ENCODE measurements at places on chromosomes 7 and 10. TPM values are rescaled to one million over a fixed set of nuclear protein-coding genes. Genes with fewer than 3 reads are reported as not detected.
A peak's percentile ranks its signal among the peaks of the same experiment; 100 is the strongest.

- H3K27me3 ChIP-seq: no peaks in the 10 kb centered on the region
- H3K36me3 ChIP-seq: no peaks in the 10 kb centered on the region
- H3K4me1 ChIP-seq: no peaks in the 10 kb centered on the region
- H3K4me3 ChIP-seq: no peak overlapping the region
- H3K27ac ChIP-seq: no peak overlapping the region
- no peak for DNase-seq
These were observed 26.9 kb downstream of the NUP205 start for GRCh38 chr7:135584362-135585353.

GRCh38 chr10:78231939-78232338 lies 198.3 kb downstream of the RPS24 start:
- H3K27me3 ChIP-seq: no peaks in the 10 kb centered on the region
- no peaks in the 10 kb centered on the region for H3K4me1 ChIP-seq
- H3K36me3 ChIP-seq: no peaks in the 10 kb centered on the region

DNA sequence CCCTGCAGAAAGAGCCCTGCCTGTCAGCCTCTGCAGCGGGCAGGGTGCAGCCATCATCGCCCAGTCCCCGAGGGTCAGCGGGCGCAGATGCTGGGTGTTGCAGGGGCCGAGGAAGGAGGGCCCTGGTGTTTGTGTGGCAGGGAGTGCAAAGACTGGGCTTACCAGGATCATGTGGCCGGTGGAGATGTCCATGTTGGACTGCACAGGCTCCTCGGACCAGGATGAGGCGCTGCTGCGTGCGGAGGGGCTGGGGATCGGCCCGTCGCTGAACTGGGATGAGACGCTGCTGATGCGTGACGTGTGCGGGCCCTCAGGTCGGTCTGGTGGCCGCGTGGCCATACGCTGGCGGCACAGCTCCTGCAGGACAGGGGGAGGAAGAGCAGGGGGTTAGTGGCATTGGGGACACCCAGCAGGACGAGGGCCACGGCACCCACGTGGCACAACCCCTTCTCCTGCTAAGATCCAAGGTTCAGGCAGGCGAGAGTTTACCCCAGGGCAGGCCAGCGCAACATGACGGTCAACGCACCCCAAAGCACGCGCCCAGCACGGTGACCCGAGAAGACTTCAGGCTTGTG lies 319.5 kb downstream of the DNAJB6 start:
- no peaks in the 10 kb centered on the region for H3K27me3 ChIP-seq
- H3K27ac ChIP-seq: no peak overlapping the region
- no peaks in the 10 kb centered on the region for H3K36me3 ChIP-seq
- no peak overlapping the region for H3K4me3 ChIP-seq
- DNase-seq: no peak
- no peaks in the 10 kb centered on the region for H3K4me1 ChIP-seq

GRCh38 chr7:148050492-148051158 lies 539.9 kb upstream of the C7orf33 start:
- no peaks in the 10 kb centered on the region for H3K4me1 ChIP-seq
- H3K4me3 ChIP-seq: no peak overlapping the region
- H3K27ac ChIP-seq: no peak overlapping the region
- H3K36me3 ChIP-seq: no peaks in the 10 kb centered on the region

- H3K4me1 ChIP-seq: no peaks in the 10 kb centered on the region
- no peaks in the 10 kb centered on the region for H3K36me3 ChIP-seq
- H3K27me3 ChIP-seq: no peaks in the 10 kb centered on the region
- no peak for DNase-seq
These were observed 321.2 kb downstream of the ZNF479 start for GRCh38 chr7:56811081-56811480.

DNA sequence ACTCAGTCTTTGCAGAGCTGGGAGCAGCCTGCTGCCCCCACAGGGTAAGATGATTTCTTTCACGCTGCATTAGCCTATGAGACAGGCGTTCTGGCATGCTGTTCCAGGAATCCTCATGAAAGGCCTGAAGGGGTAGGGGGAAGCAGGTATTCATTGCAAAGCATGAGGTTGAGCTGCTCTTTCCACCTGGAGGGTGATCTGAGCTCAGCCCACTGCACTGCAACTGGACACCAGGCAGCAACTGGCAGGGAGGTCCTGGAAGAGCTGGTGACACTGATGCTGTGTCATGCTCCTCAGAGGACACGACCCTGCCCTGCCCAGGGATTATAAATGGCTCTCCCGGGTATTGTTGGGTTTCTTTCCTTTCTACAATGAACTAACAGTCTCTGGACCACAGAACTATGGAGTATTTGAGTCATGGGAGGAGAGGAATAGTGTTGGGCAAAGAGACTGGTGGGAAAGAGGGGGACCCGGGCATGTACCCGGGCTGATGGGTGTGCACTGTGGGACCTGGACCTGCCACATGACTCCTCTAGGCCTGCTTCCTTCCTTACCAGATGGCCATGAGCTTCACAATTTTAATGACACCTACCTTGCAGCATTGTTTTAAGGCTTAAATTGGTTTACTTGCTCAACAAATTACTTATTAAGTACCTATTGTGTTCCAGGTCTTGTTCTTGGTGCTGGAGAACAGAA lies 24.3 kb downstream of the SLC25A28 start:
- H3K4me1 ChIP-seq: no peaks in the 10 kb centered on the region
- no peaks in the 10 kb centered on the region for H3K27me3 ChIP-seq
- DNase-seq: no peak
- H3K36me3 ChIP-seq: no peaks in the 10 kb centered on the region
- H3K27ac ChIP-seq: no peak overlapping the region

GRCh38 chr10:126729314-126729870 lies 58.9 kb upstream of the C10orf90 start:
- no peaks in the 10 kb centered on the region for H3K4me1 ChIP-seq
- DNase-seq: no peak
- no peaks in the 10 kb centered on the region for H3K27me3 ChIP-seq
- H3K36me3 ChIP-seq: no peaks in the 10 kb centered on the region

- DNase-seq: peak; percentile 27
- H3K27ac ChIP-seq: peak within 1 kb of the TSS; percentile 98
- H3K4me3 ChIP-seq: peak within 1 kb of the TSS; percentile 84
These were observed at the start of gene FBXW4 for GRCh38 chr10:101694674-101695403. Gene FBXW4 (minus strand): TSS chr10:101695170. CDS start chr10:101695105, 65 bp downstream.

GRCh38 chr7:145212050-145212449 lies 376.2 kb upstream of the TPK1 start:
- no peaks in the 10 kb centered on the region for H3K27me3 ChIP-seq
- DNase-seq: no peak
- no peaks in the 10 kb centered on the region for H3K36me3 ChIP-seq
- H3K27ac ChIP-seq: no peak overlapping the region
- no peaks in the 10 kb centered on the region for H3K4me1 ChIP-seq

- H3K4me1 ChIP-seq: no peaks in the 10 kb centered on the region
- no peak for DNase-seq
- no peaks in the 10 kb centered on the region for H3K27me3 ChIP-seq
- H3K36me3 ChIP-seq: no peaks in the 10 kb centered on the region
- no peak overlapping the region for H3K4me3 ChIP-seq
- no peak overlapping the region for H3K27ac ChIP-seq
These were observed 254.3 kb downstream of the ELFN1 start for GRCh38 chr7:1924258-1924817.

The UCN3 gene
- not detected for total RNA-seq

The LRMDA gene
- total RNA-seq: 15.7 TPM

GRCh38 chr10:76918106-76918505 lies 719.5 kb downstream of the KCNMA1 start:
- H3K4me1 ChIP-seq: no peaks in the 10 kb centered on the region
- no peak overlapping the region for H3K4me3 ChIP-seq
- no peak overlapping the region for H3K27ac ChIP-seq
- H3K27me3 ChIP-seq: no peaks in the 10 kb centered on the region

DNA sequence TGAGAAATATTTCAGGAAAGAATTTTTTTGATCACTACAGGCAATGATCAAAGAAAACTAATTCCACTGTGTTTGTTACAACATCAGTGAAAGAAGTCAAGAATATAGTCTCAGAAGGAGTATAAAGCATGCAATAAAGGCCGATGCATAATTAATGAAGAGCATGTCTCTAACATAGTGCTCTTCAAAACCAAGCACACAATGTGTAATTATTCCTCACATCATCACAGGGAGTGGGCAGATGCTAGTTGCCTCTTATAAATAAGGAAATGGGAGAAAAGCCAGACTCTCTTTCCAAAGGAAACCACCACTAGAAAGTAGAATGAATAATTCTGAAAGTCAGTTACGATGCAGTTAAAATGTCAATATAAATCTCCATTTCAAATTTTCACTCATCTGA lies 220.1 kb downstream of the TEX36 start:
- H3K27me3 ChIP-seq: no peaks in the 10 kb centered on the region
- no peak overlapping the region for H3K27ac ChIP-seq
- H3K4me3 ChIP-seq: no peak overlapping the region
- no peaks in the 10 kb centered on the region for H3K36me3 ChIP-seq

DNA sequence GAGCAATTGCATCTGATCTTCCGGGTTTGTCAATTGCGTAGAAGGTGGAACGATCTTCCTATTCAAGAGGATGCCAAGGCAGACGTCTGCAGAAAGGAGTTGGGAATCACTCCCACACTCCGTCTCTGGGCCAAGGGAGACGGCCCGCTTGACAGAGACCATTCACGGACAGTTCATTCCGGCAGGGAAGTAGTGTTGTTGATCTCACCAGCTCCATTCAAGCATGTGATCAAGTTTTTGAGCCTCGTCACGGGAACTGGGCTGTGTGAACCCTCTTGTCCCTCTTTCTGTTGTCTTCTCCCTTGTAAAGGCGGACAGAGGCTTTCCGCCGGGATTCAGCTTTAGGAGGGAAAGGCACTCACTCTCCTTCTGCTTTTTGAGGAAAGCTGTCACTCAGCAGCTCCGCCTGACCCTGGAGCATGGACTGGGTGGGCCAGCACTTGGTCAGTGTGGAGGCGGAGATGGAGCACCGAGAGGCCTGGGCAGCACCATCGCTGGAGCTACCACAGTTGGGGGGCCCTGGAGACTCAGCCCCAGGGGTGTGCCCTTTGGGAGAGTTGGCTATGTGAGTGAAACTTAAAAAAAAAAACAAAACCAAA lies 44.9 kb downstream of the SPDYE5 start:
- H3K27me3 ChIP-seq: no peaks in the 10 kb centered on the region
- no peak overlapping the region for H3K27ac ChIP-seq
- no peak overlapping the region for H3K4me3 ChIP-seq
- DNase-seq: no peak
- no peaks in the 10 kb centered on the region for H3K36me3 ChIP-seq
- H3K4me1 ChIP-seq: no peaks in the 10 kb centered on the region

The RBP3 gene
- total RNA-seq: not detected

The GRID2IP gene
- total RNA-seq: 0.21 TPM

DNA sequence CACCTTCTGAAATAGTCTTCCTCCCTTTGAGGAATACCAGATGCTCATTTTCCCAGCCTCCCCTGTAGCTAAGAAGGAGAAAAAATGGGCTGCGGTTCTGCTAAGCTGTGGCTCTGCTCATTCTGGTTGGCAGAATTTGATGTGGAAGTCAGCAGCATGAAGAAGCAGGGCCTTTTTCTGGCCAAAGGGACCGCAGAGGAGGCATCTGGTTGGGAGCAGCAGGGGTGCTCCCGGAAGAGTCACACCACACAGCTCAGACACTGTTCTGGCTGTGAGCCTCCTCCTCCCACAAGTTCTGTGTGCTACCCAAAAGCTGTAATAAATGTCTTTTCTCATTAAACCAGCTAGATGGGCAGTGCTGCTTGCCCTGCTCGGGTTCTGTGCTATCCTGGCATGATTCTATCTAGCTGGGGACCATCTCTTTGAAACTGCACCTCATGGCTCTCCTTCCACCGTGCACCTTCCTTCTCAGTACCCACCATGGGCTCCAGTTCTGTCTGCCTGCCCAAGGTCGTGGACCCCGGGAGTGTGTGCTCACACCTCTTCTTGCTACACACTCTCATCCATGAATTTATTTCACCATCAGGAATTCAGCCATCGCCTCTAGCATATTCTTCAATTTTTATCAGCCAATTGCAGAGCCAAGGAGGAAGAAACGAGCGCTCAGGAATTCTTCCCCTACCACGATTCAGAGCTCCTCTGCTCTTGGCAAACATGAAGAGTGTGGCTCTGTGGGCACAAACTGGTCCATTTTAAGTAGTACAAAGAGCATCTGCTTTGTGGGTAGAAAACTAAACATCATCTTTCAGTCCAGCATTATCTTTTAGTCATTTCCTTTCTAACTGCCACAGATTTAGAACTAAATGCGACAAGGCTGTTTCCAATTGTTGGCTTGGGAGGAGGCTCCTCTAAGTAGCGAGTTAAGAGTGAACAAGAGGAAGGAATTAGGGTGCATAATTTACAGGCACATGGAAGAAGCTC lies 76.9 kb downstream of the FAM171A1 start:
- H3K27me3 ChIP-seq: no peaks in the 10 kb centered on the region
- no peaks in the 10 kb centered on the region for H3K4me1 ChIP-seq
- DNase-seq: no peak
- no peak overlapping the region for H3K4me3 ChIP-seq

DNA sequence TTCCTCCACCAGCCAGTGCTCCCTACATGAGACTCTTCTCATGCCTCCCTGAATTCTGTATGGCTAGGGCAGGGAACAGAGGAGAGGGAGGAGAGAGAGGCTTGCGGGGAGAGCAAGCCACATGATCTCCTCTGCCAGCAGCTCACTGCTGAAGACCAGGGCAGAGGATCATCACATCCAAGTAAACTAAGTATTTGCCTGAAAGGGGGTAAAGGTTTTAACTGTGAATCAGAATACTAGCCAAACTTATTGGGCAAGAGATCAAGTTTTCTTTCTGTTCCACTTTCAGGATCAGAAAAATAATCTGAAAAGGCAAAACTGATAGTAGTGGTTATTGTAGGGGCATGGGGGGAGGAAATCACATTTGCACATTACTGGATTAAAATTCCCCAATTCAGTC lies 17.8 kb upstream of the ERCC6 start:
- H3K4me3 ChIP-seq: no peak overlapping the region
- H3K36me3 ChIP-seq: no peaks in the 10 kb centered on the region
- no peaks in the 10 kb centered on the region for H3K27me3 ChIP-seq
- no peak overlapping the region for H3K27ac ChIP-seq
- no peaks in the 10 kb centered on the region for H3K4me1 ChIP-seq

- H3K27me3 ChIP-seq: peaks cover 58% of the 10 kb centered on the region
- H3K36me3 ChIP-seq: no peaks in the 10 kb centered on the region
- H3K4me1 ChIP-seq: no peaks in the 10 kb centered on the region
- no peak for DNase-seq
- no peak overlapping the region for H3K4me3 ChIP-seq
These were observed 2.3 kb upstream of the IGF2BP3 start for GRCh38 chr7:23472556-23472955.
